ENCODE measurements at places on chromosomes 3 and 15. TPM values are rescaled to one million over a fixed set of nuclear protein-coding genes. Genes with fewer than 3 reads are reported as not detected.

- no peak for DNase-seq
These were observed 31.5 kb upstream of the ZNF502 start for GRCh38 chr3:44680921-44681455.

- DNase-seq: no peak
These were observed 165.0 kb downstream of the NTRK3 start for GRCh38 chr15:88091444-88092016.

DNA sequence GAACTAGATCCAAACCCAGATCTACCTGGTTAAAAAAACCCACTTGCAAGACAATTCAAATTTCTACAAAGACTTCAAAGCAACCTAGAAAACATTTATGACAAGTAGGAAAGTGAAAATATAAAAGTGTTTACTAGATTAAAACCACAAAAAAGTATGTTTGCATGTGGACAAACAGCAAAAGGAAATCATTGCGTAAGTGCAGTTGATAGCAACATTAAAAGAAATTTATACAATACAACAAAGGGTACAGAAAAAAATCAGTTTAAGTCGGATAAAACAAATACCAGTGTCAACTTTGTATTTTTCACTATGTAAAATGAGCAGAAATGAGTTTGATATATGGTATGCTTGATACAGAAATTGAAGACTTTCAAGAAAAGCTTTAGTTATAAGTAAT, 2.6 kb downstream of the EIF5A2 start:
- DNase-seq: no peak

GRCh38 chr3:146387566-146387965, 81.8 kb downstream of the PLSCR2 start:
- DNase-seq: no peak

DNA sequence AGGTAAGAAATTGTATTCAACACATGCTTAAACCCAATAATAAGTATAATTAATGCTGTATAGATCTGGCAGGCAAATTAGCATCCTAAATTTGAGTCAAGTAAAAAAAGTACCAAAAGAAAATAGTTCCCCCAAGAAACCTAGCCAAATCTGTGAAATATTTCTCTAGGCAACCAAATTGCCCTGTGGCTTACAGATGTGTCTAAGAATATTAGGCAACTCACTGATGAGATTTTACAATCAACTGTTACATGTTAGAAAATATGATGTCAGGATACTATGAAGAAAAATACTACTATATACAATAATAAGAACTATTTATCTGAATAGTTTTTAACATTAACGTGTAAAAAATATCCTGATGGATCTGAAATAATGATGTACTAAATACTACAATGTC, 397.1 kb downstream of the TIGIT start:
- DNase-seq: no peak

- no peak for DNase-seq
These were observed 163.4 kb downstream of the XXYLT1 start for GRCh38 chr3:195107593-195107992.

DNA sequence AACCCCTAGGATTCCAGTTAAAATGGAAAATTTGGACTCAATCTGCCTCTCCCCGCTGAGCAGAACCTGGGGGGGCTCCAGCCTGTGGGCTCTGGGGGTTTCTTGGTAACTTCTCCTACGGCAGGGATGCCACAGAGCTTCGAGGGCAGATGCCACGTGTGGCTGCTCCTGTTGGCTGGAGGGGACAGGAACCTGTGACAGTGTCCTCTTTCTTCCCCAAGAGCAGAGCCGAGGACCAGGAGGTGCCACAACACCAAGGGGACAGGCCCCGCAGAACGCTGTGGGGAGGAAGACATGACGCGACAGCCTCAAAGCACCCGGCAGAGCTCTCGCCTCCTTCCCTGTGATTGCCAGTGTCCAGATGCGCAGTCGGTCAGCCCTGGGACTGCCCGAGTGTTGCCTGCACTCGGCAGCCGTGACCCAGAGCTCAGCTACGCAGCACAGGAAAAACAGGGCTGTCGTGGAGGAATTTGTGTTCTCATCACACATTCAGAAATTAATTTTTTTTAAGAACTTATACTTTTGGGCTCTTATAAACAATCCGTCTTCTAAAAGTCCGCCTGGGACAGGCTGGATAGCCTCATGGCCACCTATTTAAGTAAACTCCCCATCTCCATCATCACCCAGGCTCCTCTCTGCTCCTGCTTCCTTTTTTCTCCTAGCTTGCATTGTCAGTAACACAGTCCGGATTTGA, 131.9 kb upstream of the MEF2A start:
- no peak for DNase-seq

DNA sequence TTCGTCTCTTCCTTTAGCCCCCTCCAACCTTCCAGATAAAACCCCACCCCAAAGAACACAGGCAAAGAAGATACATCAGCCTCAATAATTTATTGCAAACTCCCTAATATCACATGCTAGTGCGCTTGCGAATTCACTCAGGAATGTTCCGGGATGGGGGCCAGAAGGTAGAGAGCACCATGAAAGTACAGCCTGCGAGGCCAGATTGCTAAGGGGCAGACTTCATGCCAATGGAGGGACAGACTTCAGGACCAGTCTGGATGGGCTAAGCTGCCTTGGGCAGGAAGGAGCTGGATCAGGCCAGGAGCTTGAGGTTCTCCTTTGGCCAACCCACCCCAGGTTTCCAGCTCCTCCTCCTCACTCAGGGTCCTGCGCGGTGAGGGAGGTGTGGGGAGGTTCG, 13.4 kb downstream of the CIDEC start:
- DNase-seq: no peak

CD200R1 gene
- polyA plus RNA-seq: 9.0 TPM

GOLGA8O gene
- not detected for polyA plus RNA-seq

DNA sequence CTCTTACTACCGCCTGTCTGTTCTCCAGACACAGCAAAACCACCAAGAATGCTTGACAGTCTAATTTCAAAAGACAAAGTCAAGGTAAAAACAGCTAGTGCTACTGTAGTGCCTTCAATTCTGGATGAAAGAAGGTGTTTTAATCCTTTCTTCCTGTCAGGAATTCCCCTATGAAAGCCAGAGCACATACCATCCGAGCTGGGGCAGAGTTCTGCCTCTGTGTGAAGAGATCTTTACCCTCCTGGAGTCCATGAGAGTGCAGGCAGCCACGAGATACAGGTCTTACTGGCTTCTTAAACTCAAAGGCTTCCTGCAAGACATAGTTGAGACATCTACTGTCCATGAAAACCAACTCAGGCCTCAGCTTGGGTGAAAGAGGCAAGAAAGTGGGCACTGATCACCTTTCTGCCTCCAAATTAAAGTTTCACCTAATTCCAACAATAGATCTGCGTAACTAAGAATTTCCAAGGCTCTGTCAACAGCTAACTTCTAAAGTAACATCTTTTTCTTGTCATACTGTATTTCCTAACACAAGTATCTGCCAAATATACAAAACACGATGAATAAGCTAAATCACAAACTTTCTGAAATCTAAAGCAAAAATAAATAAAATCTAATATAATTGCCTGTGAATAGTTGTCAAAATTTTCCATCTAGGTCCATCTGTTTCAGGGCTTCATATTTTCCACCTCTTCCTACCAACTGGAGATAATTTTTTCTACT, 7.5 kb downstream of the CDC25A start:
- no peak for DNase-seq

- peak; percentile 21 for DNase-seq
These were observed 101.6 kb downstream of the ZPLD1 start for GRCh38 chr3:102536456-102536855.

C15orf39 gene
- 132 TPM for polyA plus RNA-seq

DNA sequence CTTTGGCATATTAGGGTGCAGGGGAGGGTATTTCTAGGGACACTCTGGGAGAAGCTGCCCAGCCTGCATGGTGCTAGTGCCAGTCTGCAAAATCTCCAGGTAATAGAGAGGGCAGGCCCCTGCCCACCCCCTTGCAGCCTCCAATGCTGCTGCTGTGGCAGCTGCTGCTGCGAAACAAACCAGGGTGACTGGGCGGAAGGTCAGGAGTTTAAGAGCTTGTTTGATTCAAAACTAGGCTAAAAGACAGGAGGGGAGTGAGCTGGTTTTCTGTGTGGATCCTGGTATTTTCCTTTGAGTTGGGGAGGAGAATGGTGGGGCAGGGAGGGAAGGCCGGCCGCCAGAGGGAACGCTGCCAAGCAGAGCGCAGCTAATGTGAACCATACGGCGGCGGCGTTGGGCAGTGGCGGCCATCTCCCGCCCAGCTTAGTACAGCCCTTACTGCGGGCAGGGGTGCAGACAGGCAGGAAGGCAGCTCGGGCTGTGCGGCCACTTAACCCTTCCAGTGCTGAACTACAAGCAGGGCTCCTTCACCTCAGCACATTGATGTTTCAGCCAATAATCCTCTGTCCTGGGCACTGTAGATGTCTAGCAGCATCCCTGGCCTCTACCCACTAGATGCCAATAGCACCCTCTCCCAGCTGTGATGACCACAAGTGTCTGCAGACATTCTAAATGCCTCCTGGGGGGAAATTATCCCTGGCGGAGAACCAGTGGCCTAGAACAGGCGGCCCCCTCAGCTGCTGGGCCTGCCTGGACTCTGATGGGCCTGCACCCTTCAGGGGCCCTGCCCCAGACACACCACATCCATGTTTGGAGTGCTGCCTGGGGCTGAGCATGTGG, 125.7 kb downstream of the EEFSEC start:
- no peak for DNase-seq

DNA sequence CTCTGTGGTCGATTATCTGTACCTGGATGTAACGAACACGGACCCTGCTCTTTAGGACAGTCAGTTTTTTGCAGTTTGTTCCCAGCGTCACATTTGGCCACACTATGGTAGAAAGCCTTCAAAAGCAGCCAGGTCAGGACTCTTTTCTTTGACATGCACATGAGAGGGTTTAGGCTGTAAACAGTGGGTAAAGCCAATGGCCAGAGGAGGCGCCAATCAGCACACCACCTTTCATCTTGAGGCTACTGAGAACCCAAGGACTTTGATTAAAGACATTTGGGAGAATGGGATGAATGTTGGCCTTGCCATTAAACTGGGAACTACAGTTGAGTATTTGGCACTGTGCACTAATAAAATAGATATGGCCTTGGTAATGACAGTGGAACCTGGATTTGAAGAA, 225.9 kb downstream of the OXSM start:
- DNase-seq: no peak

GRCh38 chr3:141895731-141896130, 19.3 kb downstream of the ATP1B3 start:
- no peak for DNase-seq

CCDC39 gene
- polyA plus RNA-seq: not detected

All from CD14-positive monocyte (primary cell).